ENCODE measurements at places on chromosomes 5 and 9.

DNA sequence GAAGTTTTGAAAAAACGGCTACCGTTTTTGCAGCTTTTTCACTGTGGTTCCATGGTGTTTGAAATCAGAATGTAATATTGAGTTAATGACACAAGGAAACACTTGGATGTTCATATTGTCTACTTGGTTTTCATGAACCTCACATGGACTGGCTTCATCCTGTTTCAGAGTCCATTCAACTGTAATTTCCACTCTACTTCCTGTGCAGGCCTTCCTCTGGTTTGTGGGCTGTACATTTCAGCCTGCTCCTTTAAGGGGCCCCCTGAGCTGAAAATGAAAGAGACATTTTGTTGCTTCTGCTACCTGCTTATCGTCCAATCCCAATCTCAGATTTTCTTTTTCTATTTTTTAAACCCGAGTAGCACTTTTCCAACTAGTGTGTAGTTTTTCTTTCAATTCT is 41.8 kb upstream of the CDKN2B start:
- no peak for DNase-seq

DNA sequence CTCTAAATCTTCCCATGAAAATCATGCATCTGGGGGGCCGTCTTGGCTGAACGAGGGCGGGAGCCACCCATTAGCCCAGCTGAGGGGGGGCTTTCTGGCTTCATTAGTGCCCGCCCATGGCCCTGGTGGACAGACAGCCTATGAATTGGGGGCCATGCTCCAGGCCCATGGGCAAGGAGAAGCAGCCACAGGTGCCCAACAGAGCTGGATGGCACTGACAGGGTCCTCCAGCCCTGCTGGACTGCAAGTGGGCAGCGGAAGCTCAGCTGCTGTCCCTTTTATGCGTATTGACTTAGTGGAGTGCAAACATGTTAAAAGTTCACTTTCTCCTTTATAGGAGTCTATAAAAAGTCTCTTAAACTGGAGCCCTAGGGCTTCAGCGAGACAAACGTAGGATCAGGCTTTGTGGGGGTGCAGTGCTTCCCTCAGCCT is 75.3 kb downstream of the MACROH2A1 start:
- no peak for DNase-seq

DNA sequence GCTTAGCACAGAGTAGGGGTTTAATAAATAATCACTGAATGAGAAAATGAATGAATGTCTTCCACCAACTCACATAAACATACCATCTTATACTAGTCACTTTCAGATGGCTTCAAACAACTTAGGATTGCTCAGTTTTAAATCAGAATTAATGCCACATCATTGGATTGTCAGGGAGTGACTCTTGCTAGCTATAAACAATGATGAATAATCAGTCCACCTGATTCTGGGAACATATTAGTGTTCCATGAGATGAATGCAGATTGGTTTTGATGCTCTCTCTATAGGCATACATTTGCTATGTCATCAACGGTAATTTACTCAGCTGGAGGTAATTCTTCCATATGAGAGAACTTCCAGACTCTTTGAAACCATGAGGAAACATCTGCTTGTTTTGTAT is 97.4 kb downstream of the CDH9 start:
- DNase-seq, result no peak

DNA sequence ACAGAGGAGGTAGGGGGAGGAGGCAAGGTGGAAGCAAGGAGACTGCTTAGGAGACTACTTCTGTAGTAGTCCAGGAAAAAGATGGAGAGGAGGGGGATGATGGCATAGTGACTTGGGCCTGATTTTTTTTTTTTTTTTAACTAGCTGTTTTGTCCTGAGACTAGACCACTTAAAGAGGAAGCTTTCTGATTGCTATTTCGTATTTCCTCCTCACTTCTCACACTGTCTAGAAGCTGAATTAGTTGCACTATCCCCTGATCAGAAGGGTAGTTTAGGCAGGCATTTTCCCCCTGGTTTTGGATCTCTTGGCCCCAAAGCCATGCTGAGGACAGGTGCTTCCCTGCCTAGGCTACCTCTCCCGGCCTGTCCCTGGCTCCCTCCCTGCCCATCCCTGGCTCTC is 14.9 kb downstream of the LARP1 start:
- no peak for DNase-seq

- no peak for DNase-seq
Measured at GRCh38 chr5:128378196-128378595, 159.8 kb downstream of the FBN2 start.

DNA sequence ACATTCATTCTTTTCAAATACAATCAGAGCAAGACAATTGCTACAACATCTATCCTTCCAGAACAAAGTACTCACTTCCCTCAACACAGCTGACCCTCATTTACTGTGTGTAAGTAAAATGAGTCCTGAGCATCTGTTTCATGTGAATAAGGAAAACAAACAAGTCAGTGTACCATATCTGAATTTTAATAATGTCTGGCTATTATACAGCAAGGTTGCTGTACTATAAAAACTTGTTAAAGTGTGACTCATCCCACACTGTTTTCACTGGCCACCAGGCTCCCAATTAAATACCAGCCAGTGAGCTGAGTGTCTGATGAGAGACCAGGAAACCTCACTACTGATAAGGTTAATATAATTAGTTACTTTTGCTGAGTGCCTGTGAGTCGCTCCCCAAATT is 339.8 kb downstream of the AGTPBP1 start:
- DNase-seq, result no peak

DNA sequence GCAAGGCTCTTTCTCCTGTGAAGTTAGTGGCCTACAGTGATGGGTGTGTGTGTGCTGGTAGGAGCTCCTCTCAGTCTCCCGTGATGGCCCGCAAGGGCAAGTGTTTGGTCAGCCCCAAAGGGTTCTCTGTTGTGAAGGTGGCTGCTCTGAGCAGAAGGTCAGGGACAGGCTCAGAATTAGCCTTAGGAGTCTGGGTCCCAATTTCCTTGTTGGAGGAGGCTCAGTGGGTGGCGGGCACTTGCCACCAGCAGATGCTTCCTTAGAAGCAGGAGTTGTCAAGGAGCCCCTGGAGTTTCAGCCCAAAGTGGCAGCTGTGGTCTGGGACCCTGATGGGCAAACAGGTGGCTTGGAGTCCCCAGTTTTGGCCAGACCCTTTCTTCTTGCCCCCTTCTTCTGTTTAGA is 154.4 kb downstream of the MACROH2A1 start:
- DNase-seq, result no peak

DNA sequence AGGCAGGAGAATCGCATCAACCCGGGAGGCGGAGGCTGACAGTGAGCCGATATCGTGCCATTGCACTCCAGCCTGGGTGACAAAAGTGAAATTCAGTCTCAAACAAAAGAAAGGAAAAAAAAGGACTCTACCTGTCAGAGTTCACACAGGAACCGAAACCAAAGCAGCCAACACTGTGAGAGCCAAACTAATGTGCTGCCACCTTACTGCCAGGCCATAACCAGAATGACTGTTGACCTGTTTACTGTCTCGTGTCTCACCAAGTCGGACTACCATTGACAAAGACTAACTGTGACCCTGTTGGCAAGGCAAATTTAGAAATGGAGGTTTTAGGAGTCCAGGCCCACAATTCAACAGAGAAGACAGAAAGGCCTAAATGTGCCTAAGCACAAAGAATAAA is 112.4 kb downstream of the ANXA2R start:
- DNase-seq, result no peak

DNA sequence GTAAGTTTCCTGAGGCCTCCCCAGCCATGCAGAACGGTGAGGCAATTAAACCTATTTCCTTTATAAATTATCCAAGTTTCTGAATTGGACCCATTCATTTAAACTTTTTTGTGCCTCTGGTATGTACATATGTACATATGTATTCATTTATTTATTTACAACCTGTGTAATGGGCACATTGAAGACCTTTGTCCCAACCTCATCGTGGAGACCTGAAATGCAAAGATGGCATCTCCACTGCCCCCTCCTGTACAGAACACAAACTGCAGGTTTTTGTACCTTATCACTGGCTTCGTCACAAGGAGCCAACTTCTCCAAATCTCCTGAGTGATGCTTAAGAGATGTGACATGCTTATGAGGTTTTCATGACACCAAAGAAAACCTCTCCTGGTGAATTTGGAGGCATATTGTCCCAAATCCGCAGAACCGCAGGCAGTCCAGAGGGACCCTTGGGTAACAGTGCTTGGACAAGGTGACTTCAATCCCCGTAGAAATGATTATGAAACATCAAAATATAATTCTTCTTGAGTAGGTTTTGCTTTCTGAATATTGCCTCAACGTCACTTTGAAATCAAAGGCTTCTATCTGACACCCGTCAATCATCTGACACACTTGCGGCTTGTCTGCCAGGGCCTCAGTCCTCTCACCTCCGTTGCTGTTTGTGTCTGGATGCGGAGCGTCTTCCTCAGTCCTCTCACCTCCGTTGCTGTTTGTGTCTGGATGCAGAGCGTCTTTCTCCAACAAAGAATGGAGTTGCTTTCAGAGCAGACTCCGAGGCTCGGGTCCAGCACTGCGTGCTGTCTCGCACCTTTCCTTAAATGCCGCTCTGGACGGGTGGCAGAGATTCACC is 135.0 kb upstream of the IRX4 start:
- peak; percentile 17 for DNase-seq

- DNase-seq, result no peak
Measured at GRCh38 chr5:68172314-68172713, 43.2 kb upstream of the PIK3R1 start.

GRCh38 chr5:143340891-143341685 is 62.4 kb downstream of the NR3C1 start:
- DNase-seq, result no peak

DNA sequence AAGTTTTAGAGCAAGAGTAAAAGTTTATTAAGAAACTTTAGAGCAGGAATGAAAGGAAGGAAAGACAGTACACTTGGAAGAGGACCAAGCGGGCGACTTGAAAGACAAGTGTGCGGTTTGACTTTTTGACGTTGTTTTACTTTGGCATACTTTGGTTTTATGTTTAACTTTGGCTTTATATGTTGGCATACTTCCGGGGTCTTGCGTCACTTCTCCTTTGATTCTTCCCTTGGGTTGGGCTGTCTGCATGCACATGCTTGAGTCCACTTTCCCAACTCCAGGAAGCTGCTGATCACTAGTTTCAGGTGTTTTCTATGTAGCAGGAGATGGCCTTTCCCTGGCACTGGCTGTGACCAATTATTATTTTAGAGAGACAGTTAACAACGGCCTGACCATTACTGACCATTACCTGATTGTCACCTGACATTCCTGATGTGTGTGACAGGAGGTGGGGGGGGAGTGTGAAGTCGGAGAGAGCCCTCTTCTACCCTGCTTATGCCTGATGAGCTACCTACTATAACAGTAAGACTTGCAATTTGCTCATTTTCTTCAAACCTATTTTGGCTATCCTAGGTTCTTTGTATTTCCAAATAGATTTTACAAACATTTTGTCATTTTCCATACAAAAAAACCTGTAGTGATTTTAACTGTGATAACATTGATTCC is 45.5 kb downstream of the TNFSF8 start:
- DNase-seq, result no peak

- DNase-seq, result no peak
Measured at GRCh38 chr5:17024686-17025180, 88.6 kb upstream of the MYO10 start.

DNA sequence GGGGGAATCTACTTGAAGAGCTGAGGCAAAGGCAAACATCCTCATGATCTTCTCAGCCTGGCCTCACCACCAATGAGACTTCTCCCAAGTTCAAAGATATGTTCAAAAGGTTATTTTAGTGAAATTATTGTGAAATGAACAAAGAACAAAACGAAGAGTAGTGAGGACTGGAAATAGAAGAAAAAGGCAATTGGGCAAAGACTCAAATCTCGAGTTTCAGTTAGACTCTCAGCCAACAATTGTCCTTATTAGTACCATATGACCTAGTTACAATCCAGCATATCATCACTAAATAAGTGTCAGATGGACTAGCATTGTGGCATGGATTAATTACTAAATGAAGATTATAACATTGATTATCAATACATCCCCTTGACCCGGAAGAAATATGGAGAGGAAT is 9.0 kb downstream of the ZNF474 start:
- DNase-seq, result no peak

- DNase-seq, result no peak
Measured at GRCh38 chr5:127083711-127084110, 10.4 kb upstream of the C5orf63 start.

DNA sequence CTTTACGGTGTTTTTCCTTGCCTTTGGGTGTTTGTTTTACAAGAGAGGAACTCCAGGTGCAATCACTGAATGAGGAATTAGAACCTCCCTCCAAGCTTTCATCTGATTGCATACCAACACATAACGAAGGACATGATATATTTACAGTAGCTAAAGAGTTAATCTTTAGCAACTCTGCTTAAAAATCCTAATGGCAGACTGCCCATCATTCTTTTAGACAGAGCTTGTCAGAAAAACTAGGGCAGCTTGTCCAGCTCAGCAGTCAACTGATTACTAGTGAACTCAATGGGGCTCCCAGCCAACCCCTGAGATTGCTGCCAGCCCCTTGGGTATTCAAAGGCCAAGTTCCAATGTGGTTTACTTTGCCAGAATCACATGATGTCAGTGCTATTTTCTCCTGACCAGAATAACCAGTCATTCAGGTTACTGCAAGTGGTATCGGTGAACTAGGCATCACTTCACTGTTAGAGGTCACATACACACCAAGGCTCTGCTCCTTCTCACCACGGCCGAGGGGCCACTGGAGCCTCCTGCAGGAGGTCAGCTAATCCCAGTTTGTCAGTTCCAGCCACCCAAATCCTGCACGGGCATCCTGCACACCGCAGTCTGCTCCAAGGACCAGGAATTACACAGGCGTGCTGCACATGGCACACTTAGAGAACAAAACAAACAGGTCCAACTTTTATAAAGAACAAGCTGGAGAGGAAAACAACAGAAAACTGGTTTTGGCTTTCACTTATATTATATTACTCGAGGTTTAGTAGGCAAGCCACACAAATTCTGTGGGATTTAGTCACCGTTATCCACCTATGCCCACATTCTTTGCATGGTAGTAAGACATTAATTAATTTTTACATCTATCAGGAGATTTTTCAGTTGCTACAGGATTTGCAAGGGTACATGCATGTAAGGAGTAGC is 62.5 kb downstream of the NFIB start:
- DNase-seq, result no peak

GRCh38 chr5:176675676-176676360 is 28.5 kb downstream of the TSPAN17 start:
- no peak for DNase-seq

GRCh38 chr5:175275748-175276147 is 168.2 kb downstream of the DRD1 start:
- DNase-seq, result no peak

GRCh38 chr5:14600846-14601245 is 19.3 kb downstream of the OTULINL start:
- no peak for DNase-seq

DNA sequence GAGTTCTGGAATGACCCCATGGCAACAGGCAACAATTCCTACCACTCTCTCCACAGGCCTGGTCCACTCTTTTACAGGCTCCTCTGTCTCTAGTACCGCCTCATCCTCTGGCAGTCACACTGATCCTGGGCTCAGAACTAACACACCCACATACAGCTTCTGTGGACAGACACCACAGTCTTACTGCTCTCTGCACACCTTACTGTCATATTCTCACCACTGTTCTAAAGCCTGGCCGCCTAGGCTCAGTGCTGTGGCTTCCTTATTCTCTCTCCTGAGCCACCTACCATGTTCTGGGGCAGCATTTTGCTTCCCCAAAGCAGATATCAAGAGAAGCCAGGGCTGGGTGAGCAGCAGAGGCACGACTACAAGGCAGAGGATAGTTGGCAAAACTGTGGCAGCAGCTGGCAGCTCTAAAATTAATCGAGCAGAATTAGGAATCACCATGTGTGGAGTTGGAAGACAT is 14.8 kb downstream of the REEP5 start:
- no peak for DNase-seq
